ENCODE measurements at places on chromosomes 7 and 10.

GRCh38 chr7:114481999-114482398 lies 67.4 kb downstream of the FOXP2 start:
- DNase-seq, result no peak

GRCh38 chr10:24370877-24371276 lies 161.9 kb downstream of the KIAA1217 start:
- no peak for DNase-seq

DNA sequence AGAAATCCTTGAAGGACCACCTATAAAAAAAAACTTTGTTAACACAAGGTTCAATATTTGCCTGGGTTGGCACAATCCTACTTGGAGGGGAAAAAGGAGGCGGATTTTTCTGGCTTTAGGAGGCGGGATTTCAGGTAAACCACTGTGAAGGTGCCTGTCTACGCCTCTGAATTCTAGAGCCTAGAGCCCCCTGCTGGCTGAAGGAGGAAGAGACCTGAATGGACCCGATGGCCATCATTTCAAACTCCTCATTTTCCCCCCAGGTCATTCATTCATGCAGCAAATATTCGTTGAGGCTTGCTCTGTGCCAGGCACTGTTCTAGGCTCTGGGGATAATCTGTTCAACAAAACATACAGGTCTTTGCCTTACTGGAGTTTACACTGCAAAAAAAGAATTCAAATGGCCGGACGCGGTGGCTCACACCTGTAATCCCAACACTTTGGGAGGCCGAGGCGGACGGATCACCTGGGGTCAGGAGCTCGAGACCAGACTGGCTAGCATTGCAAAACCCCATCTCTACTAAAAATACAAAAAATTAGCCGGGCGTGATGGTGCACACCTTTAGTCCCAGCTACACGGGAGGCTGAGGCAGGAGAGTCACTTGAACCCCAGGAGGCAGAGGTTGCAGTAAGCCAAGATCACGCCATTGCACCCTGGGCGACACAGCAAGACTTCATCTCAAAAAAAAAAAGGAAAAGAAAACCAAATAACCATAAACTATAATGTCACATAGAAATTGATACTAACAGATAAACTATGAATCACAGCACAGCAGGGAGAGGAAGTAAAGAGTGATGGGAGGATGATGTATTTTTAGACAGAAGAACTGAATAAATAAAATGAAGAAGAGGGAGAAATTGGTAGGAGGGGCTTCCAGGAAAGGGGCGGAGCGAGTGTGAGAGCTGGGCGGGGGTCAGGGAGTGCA lies 90.1 kb upstream of the NFE2L3 start:
- peak; percentile 52 for DNase-seq

GRCh38 chr7:140619176-140619575 lies 21.4 kb downstream of the DENND2A start:
- no peak for DNase-seq

GRCh38 chr10:14810969-14811953 lies 26.6 kb downstream of the CDNF start:
- no peak for DNase-seq

- DNase-seq, result no peak
Measured at GRCh38 chr7:7408001-7408770, 127.5 kb downstream of the COL28A1 start.

DNA sequence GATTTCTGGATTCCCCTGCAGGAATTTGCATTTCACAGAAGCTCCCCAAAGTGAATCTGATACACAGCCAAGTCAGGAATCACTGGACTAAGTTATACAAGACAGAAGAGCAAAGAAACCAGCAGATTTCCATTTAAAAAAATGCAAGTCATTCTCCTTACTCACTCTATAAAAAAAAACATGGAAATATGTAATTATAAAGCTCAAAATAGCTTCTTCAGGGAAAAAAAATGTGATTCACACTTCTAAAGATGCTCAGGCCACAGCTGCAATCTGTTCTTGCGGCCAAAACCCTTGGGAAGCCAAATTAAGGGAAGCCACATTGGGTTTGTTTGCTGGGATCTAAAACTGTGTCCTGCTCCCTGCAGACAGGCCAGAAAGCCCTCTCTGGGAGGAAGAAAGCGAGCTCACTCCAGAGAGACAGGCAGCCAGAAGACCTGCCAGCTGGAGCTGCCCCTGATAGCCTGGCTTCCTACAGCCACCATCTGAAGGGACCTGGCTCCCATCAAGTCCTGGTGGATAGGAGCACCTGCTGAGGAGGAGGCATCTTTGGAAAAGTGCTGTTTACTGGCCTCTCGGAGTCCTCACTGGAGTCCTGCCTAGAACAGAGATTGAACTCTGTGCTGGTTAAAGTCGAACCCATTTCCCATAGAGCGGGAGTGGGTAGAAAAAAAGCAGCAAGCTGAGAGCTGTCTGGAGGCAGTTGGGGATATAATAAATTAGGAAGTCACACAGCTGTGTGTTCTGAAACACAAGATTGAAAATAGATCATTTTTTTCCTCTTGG lies 359.2 kb upstream of the AOAH start:
- no peak for DNase-seq

- no peak for DNase-seq
Measured at GRCh38 chr7:92631850-92632487, 41.8 kb upstream of the FAM133B start.

GRCh38 chr10:80104066-80104926 lies 25.8 kb downstream of the TMEM254 start:
- DNase-seq, result no peak

- no peak for DNase-seq
Measured at GRCh38 chr10:8136736-8137135, 82.2 kb downstream of the GATA3 start.

GRCh38 chr10:239109-239508 lies 103.9 kb downstream of the ZMYND11 start:
- DNase-seq, result peak; percentile 18

DNA sequence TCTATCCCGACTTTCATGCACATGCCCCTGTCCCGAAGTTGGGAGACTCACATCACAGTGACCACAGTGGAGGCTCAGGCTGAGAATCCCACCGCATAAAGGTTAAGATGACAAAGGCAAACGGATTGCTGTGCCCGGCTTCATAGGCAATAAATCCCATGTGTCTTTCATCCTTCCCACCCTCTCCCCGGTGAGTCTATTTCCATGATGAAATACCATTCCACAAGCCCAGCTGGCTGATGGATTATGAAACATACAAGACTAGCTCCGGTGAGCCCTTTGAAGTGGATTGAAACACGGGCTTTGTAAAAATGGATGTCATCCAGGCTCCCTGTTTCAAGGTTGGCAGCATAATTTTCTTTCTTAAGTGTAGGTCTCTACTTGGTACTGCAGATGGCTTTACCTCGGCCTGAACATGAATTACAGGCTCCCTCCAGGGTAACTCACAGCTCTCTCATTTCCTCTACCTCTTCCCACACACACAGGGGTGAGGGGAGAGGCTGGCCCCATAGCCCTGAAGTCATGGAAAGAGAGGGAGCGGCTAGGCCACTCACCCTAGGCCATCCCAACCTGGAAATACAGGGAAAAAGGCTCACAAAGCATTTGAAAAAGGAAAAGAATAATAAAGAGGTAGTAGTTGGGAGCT lies 92.0 kb upstream of the CALN1 start:
- DNase-seq, result no peak

- DNase-seq, result peak; percentile 27
Measured at GRCh38 chr7:74174606-74175082, 488 bp downstream of the EIF4H start.

- DNase-seq, result no peak
Measured at GRCh38 chr7:960269-960871, 5.9 kb upstream of the ADAP1 start.

DNA sequence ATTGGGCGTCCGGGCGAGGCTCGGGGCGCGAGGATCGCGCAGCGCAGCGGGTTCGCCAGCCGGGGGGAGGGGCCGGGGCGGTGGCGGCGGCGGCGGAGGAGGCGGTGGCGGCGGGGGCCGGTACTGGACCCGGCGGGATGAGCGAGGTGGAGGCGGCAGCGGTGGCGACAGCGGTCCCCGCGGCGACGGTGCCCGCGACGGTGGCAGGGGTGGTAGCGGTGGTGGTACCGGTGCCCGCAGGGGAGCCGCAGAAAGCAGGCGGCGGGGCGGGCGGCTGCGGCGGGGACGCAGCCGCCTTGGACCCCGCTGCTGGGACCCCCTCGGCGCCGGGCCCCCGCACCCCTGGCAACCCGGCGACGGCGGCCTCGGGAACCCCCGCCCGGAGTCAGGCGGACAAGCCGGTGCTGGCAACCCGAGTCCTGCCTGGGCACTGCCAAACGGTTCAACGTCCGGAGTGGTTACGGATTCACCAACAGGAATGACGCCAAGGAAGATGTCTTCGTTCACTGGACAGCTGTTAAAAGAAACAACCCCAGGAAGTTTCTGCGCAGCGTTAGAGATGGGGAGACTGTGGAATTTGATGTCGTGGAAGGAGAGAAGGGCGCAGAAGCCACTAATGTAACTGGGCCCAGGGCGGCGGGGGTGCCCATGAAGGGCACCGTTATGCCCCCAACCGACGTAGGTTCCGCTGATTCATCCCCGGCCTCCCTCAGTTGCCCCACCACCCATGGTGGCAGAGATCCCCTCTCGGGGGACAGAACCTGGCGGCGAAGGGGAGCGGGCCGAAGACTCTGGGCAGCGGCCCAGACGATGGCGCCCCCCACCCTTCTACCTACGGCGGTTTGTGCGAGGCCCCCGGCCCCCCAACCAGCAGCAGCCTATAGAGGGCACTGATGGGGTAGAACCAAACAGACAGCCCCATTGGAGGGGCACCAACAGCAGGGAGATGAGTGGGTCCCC lies 100.3 kb upstream of the CPXM2 start:
- no peak for DNase-seq

DNA sequence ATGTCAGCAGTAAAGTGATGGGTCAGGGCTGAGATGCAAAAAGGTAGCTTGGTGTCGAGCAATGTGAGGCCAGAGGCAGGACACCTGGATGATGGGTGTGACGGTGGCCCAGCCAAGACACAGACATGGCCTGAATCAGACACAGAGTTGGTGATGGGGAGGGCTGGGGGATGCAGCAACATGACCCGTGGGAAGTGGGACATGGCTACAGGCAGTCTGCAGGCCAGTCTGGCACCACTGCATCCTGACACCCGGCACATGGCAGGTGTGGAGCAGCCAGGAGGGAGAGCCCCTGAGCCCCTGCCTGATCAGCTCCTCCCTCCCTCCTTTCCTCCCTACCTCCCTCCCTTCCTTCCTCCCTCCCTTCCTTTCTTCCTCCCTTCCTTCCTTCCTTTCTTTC lies 114.8 kb upstream of the WDR11 start:
- DNase-seq, result no peak

DNA sequence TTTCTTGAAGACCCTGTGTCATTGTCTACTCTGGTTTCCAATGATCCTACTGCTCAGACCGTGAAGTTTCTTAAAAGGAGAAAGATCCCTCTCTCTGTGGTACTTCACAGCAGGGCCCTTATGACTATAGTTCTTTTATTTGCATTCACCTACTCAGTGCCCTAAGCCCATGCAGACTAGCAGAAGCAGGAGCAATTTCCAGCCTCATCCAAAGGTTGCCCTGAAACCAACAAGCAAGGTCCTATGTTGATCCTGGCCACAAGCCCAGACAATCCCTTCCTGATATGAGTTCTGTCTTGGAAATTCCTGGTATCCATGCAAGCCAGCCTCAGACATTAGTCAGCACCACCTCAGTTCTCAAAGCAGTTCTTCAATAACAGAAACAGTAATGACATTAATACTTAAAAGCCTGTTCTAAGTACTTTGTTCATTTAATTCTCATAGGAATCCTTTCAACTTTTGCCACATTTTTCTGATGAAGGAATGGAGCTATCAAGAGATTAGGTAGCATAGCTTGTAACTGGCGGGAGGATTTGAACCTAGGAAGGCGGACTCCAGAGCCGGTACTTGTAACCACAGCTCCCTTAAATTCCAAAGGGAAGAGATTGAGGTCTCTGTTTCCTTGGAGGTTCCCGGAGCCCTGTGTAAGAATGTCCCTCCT lies 58.1 kb upstream of the ST8SIA6 start:
- DNase-seq, result peak; percentile 99

DNA sequence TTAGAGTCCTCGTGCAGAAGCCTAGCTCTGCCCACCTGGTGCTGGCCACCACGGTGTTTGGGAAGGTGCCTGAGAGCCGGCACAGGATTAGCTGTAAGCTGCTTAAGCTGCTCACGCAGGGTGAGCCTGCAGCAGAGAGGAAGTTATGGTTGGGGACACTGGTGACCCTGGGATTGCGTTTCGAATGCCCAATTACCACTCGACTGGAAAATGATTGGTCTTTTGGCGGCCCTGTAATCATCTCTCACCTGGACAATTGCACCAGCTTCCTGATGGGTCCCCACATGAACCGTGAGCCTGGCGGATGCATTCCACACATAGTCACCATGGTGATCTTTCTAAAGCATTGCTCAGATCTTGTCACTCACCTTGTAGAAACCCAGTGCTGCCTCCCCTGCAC lies 442.3 kb upstream of the ZMIZ1 start:
- no peak for DNase-seq

DNA sequence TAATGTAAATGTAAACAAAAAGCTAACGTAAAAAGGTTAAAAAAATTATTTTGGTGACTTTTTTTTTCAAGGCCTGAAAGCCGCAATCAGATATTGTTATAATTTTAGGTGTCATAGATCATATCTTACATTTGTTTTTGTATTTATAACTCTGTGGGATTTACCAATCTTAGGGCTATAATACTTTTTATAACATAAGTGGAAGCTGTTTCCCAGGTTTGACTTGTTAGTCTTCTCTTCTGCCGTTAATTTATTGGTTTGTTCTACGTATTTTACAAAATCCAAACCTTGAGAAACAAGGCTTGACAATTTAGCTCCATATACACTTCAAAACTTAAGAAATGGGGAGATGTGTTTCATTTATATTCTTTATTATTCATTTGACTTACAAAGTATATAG lies 119.4 kb downstream of the EVX1 start:
- DNase-seq, result no peak

DNA sequence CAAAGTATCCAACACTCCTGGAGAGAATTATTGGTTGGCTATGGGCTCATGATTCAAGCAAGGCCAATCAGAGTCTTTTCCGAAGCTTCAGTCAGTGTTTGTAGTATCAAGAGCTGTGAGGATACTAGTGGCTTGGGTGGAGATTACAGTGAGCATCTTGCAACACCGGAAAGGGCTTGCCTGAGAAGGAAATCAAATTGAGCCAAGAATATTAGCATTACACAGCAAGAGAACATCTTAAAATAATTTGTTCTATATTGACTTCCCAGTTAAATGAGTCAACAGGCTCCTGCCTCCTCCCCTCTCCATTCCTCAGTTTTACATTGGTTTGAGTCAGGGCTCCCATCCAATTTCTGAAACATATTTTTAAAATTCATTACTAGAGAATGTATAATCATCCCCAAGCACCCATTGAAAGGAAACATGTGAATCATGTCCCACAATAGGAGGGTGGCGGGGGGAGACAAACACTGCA lies 127.4 kb downstream of the ELAPOR2 start:
- no peak for DNase-seq

GRCh38 chr7:36192053-36192824 lies 39.2 kb downstream of the EEPD1 start:
- DNase-seq, result no peak

Data from RCC 7860 (cell line).